ENCODE measurements at places on chromosomes 1 and 21.
A peak's percentile ranks its signal among the peaks of the same experiment; 100 is the strongest.

- DNase-seq, result no peak
These were observed 90.1 kb upstream of the SLC25A33 start for GRCh38 chr1:9449110-9449627.

- DNase-seq, result no peak
These were observed 3.8 kb downstream of the DYRK1A start for GRCh38 chr21:37370152-37371040.

GRCh38 chr1:186715887-186716809 lies 35.9 kb upstream of the PTGS2 start:
- no peak for DNase-seq

DNA sequence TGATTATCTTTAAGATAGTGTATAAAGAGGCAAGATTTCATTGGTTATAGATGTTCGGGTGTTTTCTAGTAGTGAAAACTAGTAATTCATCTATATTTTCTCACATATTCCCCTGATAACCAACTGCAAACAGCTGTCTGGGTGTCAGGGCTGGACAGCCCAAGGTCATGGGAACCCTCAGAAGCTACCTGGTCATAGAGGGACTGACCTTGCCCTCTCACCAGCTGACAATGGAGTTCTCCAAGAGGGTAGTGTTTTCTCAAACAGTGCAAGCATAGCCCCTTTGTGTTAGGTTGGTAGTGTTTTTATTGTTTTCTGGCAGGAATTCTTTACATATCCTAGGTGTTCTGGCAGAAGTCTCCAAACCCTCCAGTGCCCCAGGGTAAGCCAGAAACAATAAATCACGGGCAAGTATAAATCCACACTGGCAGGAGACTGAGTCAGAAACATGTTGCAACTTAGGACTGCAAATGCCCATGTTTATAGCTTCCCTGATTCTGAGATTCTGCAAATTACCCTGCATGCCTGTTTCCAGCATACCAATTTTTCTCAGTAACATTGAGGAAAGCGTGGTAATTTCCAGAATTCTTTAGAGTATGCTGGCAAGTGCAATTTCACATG lies 82.8 kb upstream of the ATP1A1 start:
- DNase-seq, result no peak

DNA sequence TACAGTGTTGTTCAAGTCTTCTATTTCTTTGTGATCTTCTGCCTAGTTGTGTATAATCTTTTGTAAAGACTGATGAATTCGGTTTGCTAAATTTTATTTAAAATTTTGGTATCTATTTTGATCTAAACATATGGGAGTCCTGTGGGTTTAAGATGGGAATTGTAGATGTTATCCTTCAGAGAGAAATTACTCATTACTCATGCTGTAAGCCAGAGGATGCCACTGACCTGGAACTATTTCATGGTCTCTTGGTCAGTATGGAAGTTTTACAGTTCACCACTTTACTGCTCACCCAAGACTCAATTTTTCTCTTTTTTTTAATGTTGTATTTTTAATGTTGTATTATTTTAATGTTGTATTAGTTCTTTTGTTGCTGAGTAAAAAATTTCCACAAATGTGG lies 138.6 kb upstream of the B3GALT2 start:
- DNase-seq, result no peak

DNA sequence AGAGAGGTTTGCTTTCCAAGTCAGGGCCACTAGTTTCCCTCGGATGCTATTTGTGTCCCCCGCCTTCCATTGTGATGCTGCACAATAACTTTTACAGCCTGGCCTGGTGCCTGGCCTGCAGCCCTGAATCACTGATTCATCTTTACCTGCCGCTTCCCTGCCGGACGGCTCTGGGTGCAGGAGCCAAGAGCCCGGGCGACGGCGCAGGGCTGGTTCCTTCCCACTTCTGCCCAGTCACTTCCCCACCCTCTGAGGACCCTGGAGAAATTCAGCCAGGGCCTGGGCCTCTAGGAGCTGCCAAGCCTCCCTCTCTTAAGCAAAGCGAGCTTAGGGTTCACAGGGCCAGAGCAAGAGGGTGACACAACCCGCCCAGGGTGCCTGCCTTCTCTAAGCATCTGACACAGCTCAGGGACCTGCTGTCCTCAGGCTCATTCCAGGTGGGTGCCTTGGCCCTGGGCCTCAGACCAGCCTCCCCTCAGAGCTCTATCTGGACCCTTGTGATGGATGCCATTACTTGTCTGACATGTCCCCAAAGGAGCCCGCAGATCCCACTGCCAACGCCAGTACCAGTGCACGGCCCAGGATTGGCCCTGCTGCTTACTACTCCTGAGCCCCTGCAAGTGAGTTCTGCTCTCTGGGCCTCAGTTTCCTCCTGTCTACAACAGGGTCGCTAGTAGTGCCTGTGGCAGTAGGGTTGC lies 381.0 kb upstream of the VAMP3 start:
- DNase-seq, result no peak

- peak; percentile 88 for DNase-seq
These were observed 35.7 kb downstream of the TOR1AIP1 start for GRCh38 chr1:179917601-179918429.

DNA sequence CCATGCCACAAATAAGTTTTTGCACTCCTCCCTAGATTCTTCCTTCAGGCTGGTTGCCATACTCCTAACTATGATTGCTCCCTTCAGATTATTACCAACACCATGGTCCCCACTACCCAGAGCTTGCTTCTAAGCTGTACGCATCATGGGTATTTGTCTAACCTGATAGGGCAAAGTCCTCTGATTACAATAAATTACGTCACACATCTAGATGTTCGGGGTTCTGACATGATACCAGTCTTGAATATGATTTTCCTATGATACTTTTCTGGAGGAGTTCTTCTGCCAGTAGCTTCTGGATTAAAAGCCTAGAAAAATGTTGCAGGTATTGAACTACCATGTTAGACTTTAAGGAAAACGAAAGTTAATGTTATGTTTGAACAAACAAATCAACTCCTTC lies 67.2 kb downstream of the NUF2 start:
- DNase-seq, result no peak

DNA sequence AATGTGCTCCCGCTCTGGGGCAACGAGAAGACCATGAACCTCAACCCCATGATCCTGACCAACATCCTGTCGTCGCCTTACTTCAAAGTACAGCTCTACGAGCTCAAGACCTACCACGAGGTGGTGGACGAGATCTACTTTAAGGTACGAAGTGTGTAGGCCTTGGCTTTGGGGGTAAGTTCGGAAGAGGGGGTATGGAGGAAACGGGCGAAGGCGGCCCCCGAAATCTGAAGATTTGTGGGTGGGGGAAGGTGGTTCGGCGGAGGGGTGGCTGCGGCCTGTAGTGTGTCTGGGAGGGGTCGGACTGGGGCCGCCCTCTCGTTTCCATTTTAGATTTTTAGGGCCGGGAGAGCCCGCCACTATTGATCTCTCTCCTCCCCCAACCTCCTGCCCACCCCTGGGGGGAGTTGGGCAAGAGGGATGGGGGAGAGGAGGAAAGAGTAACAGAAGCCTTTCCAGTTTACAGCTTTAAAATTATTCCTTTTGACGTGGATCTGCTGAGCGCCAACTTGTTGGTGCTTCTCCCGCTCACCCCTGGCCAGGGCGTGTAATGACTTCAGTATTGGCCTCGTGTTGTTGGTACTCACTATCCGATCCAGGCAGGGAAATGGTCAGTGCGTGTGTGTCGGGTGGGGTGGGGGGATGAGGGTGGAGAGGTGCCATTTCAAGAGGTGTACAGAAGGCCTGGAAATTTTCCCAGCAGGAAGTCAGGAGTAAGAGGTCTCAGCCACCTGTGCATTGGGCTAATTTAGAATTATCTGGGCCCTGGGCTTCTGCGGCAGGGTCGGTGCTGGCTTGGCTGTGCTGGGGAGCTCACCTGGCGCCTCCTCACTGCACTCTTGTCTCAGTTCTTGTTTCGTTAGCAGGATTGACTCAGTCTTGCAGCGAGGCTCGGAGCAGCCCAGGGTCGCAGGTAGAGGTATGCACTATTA lies 880 bp downstream of the PRPF38B start:
- DNase-seq, result peak; percentile 83

GRCh38 chr1:192518700-192519099 lies 56.9 kb upstream of the RGS1 start:
- no peak for DNase-seq

DNA sequence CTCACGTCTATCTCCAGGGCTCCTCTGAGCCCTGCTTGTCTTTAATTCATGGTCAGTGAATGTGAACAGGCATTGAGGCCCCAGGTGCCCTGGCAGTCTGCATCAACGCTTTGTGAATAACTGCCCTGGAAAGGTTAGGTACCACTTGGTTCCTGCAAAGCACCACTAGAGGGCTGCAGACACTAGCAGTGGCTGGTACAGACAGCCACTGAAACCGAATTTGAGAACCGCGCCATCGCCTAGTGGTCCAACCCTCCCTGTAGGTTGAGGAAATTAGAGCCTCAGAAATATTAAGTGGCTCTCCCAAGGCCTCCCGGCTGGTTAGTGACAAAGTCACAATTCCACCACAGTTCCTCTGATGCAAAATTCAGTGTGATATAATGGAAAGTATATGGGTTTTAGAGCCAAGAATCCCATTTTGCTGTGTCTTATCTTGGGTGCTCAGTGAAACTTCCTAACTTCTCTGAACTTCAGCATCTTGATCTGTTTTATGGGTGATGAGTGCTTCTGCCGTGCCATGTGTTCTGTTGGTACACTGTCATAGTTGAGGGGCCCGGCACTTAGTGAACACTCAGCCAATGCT lies 46.2 kb upstream of the BCL9 start:
- DNase-seq, result peak; percentile 64

DNA sequence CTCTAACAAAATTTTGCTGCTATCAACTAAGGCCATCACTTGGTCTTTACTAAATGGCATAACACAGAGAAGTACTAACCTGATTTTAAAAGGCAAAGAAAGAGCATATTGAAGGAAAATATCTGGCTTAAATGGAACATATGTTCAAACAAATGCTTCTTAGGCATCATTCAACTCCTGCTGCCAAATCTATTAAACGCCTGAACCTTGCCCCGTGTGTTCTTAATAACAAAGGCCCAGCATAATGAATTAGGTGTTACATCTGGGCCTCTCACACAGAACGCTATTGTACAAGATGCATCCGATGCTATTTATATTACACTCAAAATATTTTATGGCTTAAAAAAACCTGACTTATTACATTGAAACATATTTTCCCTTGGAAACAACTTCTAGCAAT lies 48.4 kb downstream of the B3GALNT2 start:
- no peak for DNase-seq

GRCh38 chr1:198330982-198331615 lies 174.3 kb downstream of the NEK7 start:
- no peak for DNase-seq

DNA sequence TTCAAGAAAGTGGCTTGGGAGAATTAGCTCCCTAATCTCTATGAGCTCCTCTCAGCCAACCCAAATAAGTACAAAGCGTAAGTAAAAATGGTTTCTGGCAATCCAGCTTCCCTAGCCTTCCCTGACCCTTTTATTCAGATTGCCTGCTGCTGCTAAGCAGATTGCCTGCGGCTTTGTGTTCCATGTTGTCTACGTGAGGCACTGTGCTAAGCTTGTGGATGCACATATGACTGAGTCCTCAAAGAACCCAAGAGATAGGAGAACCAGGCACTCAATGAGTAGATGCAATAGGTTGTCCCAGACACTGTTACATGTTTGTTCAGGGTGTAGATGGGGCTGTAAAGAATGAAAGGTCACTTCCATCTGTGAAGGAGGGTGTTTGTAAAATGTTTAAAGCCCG lies 6.3 kb upstream of the OSBPL9 start:
- DNase-seq, result no peak

GRCh38 chr1:115156826-115157468 lies 67.6 kb upstream of the TSPAN2 start:
- DNase-seq, result no peak

DNA sequence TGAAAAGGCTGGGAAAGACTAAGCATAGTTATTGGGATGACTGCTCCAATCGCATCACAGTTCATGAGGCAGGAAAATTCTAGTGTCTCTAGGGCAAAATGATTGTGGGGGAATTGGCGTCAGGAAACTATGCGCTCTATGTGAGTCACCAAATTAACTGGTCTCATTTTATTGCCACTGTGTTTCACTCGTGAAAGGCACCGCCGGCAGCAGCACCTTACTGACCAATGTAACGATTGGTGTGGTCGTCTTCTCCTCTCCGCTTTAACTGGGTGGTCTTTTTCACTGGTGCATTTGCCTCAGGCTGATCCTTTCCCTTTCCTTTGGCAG lies 83.5 kb downstream of the SPAG17 start:
- peak; percentile 41 for DNase-seq

DNA sequence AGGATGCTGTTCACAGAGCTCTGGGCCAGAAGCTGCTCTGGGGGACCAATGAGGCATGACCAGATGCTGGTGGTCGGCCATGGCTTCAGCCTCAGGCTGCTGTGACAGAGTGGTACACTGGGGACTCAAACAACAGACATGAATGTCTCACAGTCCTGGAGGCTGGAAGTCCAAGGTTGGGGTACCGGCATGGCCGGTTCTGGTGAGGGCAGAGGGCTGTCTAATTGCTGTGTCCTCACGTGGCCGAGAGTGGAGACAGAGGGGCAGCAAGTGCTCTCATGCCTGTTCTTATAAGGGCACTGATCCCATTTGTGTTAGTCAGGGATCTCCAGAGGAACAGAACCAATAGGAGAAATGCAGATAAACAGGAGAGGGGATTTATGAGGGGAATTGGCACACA lies 253.5 kb upstream of the C1orf174 start:
- no peak for DNase-seq

GRCh38 chr21:36149788-36150711 lies 6.6 kb upstream of the DOP1B start:
- DNase-seq, result no peak

GRCh38 chr1:196910215-196910614 lies 22.4 kb downstream of the CFHR4 start:
- no peak for DNase-seq

DNA sequence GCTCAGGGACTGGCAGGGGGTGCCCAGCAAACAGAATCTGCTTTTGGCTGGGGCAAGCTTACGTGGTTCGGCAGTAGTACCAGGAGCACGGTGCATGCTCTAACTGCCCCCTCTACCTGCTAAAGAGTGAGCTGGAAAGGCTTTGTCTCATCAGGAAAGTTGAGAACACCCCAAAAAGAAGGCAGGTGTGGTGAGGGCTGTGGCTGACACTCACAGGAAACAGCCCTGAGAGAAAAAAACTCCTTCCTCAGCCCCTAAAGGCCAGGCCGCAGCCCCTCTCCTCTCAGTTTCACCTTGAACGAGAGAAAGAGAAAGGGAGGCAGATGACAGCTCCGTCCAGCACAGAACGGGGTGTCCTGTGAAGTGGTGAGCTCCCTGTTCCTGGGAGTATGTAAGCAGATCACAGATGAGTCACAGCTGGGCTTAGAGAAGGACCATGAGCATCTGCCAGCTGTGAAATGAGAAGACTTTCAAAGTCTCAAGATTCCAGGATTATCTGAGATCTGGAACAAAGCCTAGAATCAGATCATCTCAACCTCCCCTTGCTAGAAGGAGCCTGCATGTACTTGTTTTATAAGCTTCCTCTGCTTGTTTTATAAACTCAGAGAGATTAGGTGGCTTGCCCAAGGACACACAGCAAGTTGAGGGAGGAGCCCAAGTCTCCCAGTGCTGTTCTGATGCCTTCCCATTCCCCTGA lies 13.4 kb downstream of the LAPTM5 start:
- DNase-seq, result no peak

DNA sequence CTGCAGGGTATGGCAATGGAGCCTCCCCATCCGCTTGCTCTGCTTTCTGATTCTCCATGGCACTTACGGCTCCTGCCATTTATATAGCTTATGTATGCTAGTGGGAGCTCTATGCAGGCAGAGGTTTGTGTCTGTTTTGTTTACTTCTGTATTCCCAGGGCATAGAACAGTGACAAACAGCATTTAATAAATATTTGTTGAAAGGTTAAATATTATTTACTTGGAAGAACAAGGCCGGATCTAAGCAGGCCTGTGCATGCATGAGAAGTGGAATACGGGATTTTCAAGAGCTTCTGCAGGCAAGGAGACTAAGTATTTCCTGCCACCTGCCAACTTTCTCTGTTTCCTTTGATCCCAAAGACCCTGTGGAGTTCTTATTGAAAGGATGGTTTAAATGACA lies 90.7 kb downstream of the XCL2 start:
- DNase-seq, result no peak
